Midbrain (tissue), 1 donor: ENCODE measurements at places on chromosomes 5 and 9.

- DNase-seq = no peak
Measured at GRCh38 chr5:143225511-143225910, 178.0 kb downstream of the NR3C1 start.

DNA sequence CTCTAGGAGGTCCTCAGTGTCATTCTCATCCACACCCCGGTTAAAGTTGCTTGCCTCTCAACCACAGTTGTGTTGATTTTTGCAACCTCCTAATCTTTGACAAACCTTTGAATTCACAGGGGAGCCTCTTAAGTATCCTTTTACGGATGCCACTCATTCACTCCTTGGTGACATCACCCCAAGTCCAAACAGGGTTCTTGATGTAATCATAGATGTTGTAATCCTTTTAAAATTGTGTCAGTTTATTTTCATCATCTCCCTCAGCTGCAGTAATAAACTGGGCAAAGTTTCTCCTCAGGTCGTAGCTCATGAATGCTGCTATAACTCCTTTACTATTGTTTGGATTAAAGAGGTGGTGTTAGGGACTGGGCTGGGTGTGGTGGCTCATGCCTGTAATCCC is 637.2 kb upstream of the NUDT12 start:
- no peak for DNase-seq

DNA sequence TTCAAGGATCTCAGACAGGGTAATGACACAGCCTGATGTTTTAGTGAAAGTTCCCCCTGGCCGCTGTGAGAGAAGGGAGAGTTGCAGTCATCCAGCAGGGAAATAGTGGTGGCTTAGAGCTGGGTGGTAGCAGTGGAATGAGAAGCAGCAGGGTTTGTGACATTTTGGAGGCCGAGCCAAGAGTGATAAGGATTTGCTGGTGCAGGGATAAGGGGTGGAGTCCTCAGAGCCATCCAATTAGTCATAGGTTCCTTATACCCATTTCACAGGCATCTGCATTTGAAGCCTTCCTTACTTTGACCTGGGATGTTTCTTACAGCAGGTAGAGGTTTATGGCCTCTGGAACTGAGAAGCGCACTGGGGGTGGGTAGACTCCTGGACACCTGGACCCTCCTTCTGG is 12.8 kb downstream of the JADE2 start:
- no peak for DNase-seq

GRCh38 chr9:33320568-33321261 is 30.4 kb downstream of the NFX1 start:
- DNase-seq = no peak

- DNase-seq = no peak
Measured at GRCh38 chr9:98071737-98072136, 15.2 kb downstream of the NANS start.

- peak; percentile 7 for DNase-seq
Measured at GRCh38 chr9:87816036-87816435, 66.6 kb upstream of the SPATA31E1 start.

DNA sequence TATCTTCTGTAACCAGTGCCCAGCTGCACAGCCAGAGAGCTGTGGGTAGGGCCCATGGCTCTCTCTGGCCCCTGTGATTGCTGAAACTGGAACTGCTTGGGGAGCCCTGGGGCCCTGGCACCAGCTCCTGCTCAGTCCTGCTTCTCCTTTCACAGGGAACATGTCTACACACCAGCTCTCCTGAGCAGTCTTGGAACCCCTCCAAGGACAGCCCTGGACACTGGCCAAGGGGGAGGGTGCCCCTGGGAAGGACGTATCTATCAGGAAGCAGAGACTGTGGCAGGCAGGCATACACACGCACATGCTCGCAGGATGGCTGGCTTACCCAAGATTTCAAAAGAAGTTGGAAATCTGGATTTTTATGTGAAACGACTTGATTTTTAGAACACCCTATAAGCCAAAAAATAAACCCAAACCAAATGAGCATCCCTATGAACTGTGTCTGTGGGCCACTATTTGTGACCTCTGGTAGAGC is 8.8 kb upstream of the TRAF1 start:
- peak; percentile 85 for DNase-seq

DNA sequence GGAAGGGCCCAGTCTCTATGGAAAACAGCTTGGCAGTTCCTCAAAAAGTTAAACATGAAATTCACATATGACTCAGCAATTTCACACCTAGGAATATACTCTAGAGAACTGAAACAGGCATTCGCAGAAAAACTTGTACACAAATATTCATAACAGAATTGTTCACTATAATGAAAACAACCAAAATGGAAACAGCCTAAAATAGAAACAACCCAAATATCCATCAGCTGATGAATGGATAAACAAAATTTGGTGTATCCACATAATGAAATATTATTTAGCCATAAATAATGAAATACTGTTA is 4.8 kb upstream of the GPR150 start:
- no peak for DNase-seq

- DNase-seq = no peak
Measured at GRCh38 chr5:90930756-90931431, 372.3 kb downstream of the ADGRV1 start.

DNA sequence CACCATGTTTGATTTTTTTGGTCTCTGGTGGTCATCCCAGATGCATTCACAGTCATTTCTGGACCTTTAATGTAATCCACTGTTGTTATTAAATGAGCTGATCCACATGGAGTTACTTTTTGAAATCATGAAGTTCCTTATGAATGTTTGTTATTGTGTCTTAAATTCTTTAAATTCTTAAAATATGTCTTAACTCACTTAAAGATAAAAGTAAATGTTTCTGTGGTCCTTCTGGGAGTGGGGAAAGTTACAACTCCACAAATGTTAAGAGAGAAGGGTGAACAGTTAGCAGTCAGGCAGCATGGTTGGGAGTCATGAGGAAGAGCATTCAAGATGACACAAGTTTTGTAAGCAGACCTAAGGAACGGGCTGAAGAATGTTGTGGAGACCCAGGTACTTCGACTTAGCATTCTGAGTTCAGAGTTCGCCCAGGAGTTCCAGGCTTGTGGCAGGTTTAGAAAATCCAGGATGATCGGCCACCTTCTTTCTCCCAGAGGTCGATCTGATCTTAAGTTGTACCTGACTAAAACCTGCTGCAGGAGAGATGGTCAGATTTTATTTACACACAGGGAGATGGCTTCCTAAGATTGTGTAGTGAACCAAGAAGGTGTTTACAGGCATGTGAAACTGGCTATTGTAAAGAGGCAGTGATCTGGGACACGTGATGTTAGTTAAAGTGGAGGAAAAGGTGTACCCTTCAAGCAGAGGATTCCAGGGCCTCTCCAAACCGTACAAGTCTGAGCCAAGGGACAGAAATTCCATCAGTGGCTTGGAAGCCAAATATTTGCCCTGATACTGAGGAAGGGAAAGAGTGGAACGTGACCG is 17.2 kb downstream of the SLC1A1 start:
- DNase-seq = no peak

GRCh38 chr9:88746743-88747398 is 211.9 kb downstream of the NXNL2 start:
- DNase-seq = no peak

- DNase-seq = no peak
Measured at GRCh38 chr5:96901384-96901783, 25.1 kb downstream of the ERAP2 start.

GRCh38 chr5:132425975-132426524 is 56.5 kb downstream of the SLC22A5 start:
- DNase-seq = no peak

DNA sequence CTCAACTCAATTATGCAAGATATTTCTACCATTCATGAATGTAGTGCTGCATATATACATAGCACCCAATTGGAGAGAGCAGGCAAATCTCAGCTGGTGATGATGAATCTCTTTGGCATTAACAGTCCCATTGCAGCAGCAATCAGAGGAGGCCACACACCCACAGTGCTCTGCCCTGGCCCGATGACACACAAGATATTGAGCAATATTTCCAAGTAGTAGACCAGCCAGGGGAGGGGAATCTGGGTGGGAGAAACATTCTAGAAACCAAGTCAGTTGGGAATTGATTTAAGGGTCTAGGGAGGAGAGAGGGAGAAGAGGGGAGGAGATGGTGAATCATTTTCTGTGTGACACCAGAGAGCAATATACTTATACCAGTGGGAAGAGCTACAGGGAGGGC is 14.9 kb upstream of the C5orf63 start:
- no peak for DNase-seq

GRCh38 chr5:87319469-87319868 is 51.8 kb downstream of the RASA1 start:
- DNase-seq = no peak

DNA sequence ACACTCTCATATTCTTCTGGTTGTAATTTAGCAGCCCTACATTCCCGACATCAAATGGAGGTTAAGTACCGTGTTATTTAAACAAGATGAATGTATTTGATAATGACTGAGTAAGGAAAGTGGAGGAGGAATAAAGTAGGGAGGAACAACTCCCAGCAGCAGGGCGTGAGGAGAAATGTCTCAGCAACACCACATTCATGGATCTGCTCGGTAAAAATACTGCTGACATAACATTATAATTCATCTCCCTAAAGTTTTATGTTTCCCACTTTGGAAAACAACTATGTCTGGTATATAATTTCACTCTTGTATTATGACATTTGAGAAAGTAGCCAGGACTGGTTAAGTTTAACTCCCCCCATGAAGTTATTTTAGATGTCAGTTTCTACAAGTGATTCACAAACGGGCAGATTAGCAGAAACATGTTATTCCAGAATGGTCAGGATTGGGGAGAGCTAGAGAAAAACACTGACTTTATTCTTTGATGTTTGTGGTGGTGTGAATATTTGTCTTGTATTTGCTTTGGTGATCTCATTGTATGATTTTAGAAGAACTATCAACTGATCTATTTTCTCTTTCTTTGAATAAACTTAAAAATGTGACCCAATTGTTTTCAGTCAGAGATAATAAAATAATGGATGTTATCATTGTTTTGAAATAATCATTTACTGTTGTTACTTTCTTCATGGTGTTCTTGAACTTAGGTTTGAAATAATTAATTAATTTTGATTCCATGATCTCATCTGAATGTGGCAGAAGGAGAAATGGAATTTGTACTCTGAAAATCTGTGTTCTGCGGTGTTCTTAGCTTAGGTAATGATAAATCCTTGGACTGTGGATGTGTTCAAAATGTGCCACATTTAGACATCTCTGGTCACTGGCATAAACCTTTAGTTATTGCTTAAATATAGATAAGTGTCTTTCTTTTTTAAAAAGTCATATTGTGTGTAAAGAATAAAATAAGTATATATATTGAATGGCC is 303.6 kb upstream of the ZNF608 start:
- DNase-seq = no peak

- DNase-seq = no peak
Measured at GRCh38 chr5:151949701-151950308, 25.2 kb upstream of the GLRA1 start.

DNA sequence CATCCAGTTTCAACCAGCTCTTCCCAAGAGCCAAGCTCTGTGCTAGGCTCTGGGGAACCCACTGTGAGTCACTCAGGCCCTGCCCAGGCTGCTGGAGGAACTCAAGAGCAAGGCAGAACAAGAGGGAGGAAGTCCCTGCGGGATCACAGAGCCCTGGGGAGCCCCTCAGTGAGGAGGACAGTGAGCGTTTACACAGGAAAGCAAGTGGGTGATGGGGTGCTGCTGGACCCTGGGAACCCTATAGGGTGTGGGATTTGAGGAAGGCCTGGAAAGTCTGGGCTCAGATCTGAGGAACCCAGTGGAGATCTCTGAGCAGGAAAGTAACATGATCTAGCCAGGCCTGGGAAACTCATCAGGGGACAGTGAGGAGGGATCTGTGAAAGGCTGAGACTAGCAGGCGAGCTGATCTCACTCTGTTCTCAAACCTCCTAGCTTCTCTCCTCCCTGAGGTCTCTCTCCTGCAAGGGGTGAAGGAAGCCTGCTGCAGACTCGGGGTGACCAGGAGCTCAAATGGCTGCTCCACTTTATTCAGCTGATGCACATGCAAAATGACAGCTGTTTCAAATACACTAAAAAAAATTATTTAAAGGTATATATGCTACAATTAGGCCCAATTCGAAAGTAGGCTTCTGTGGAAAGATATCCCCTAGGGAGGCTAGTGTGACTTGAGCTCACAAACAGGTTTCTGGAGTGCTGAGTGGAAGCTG is 70.0 kb downstream of the SHB start:
- DNase-seq = no peak

DNA sequence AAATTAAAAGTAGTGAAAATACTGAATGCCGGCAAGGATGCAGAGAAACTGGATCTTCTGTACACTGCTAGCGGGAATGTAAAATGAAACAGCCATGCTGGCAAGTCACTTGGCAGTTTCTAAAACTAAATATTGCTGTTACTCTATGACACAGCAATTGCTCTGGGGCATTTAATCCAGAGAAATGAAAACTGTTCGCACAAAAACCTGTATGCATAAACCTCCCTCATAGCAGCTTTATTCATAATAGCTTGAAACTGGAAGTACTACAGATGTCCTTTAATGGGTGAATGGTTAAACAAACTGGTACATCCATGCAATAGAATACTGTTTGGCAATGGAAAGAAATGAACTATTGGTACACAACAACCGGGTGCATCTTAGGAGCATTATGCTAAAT is 167.2 kb downstream of the ARHGAP26 start:
- no peak for DNase-seq

DNA sequence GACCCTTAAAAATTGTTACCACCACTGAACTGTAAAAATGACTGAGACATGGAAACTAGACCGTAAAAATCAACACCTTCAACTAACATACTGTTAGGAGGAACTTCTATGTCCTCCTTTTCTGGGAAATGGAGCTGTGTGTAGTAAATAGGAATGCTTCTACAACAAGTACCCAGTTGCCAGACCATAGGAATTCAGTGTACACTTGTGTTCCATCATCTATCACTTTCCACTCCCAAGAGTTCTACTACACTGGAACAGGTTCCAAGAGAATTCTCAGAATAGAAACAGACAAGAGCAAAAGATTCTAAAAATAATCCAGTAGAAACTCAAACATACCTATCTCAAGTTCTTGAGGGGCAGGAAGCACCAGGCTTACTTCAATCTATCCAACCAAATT is 23.6 kb downstream of the UBAP2 start:
- no peak for DNase-seq

DNA sequence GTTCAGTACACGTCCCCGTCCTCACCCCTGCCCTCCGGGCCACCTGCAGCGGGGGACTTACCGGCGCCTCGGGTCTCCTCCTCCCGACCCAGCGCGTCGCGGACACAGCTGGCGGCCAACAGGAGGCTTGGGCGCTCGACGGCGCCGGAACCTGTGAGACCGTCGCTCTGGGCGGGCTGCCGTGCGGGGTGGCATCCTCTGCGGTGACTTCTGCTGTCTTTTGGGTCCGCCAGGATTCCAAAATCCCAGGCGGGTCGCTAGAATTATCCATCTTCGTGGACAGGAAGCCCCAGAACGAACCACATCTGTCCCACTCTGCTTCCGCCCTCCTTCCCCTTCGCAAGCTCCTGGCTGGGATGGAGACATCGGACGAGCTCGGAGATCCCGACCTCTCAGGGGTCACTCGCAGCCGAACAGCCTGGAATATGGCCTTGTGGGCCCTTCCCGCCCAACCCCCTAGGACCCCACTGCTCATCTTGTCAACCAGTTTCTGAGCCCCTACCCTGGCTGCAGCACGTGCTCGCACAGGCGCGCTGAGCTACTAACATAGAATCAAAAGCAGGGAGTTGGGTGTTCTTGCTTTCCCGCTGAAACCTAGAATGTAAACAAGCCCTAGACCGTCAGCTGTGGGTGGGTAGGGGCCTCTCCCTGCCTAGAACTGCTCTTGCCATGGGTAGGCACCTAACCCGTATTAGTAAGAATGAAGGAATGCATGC is 947 bp upstream of the MARCHF3 start:
- DNase-seq = no peak

GRCh38 chr5:172093559-172093958 is 87.1 kb upstream of the FBXW11 start:
- no peak for DNase-seq
